ENCODE measurements at places on chromosomes 13 and 19.

DNA sequence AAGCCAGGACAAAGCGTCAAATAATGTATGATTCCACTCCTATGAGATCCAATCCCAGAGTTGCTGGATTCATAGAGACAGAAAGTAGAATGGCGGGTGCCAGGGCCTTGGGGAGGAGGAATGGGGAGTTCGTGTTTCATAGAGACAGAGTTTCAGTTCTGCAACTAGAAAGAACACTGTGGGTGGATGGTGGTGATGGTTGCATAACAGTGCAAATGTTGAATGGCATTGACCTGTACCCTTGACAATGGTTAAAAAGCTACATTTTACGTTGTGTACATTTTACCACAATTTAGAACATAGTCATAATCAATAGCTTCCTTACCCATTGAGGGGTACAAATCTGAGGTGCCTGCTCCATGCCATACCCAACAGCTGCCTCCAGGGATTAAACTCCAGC lies 33.4 kb downstream of the MBD3L2B start:
- DNase-seq: no peak

DNA sequence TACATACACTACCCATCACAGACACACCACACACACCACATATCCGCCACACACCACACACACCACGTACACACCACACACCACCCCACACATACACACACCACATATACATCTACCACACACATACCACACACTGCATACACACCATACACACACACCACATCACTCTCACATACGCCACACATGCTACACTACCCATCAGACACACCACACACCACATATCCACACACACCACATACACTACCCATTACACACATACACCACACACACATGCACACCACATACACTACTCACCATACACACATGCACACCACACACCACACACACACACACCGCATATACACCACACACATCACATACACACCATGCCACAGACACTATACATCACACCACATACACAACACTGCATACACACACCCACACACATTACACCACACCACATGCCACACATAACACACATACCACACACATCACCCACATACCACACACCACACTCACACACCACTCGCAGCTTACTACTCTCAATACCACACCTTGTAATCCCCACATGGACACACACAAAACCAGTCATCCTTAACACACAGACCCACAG lies 9.5 kb downstream of the ERFL start:
- no peak for DNase-seq

GRCh38 chr13:30799356-30799824 lies 64.0 kb downstream of the ALOX5AP start:
- DNase-seq: no peak

DNA sequence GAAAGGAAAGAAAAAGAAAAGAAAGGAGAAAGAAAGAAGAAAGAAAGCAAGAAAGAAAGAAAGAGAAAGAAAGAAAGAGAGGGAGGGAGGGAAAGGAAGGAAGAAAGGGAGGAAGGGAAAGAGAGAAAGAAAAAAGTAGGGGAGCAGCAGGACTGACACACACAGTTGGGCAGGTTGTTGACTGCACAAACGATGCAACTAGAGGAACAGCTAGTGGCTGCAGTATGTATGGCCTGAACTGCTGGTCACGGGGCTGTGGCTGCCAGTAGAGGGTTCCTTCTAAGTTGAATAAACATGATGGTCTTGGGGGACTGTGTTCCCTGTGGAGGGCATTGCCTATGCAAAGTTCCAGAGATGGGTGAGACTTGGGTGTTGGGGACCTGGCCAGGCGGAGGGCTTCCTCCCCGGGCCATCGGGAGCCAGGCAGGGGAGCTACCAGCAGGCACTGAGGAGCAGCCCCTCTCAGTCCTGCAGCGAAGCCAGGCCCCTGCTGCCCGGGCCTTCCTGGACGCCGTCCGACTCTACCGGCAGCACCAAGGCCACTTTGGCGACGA lies 16.7 kb upstream of the COLGALT1 start:
- DNase-seq: no peak

DNA sequence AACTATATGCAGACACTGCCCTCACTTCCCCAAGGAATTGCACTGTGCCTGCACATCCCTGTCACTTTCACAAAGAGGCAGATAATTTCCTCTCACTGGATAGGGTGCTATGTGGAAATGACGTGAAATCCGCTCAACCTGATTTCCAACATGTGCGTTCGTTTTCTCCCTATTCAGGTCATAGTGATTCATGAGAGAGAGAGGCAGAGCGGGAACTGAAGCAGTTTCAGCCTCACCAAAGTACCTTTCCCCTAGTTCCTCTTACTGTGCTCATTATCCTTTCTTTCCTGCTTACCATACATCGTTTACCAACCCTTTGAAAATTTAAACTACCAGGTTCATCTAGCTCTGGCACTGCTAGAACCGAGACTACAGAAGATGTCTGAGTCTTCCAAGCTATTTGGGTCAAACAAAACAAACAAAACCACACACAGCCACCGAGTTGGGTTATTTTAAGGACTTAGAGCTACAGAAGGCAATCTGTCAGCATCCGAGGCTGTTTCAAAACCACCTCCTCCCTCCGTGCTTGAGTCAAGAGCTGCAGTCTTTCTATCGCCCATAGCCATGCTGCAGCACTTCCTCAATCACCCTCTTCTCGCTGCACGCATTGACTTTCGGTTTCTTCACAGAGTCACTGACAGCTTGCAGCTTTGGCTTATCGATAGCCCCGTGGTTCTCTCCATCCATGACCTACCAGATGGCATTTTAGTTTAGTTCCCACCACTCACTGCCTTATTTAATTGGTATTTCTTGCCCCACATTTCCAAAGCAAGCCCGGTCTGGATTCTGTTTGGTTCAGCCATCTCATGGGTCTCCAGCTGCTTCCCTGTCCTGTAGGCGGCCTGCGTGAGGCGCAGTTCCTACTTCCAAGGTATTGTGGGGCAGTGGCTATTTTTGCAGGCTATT lies 1395.8 kb downstream of the EFNB2 start:
- peak; percentile 83 for DNase-seq

- no peak for DNase-seq
These were observed 106.4 kb upstream of the EDNRB start for GRCh38 chr13:78024996-78025395.

DNA sequence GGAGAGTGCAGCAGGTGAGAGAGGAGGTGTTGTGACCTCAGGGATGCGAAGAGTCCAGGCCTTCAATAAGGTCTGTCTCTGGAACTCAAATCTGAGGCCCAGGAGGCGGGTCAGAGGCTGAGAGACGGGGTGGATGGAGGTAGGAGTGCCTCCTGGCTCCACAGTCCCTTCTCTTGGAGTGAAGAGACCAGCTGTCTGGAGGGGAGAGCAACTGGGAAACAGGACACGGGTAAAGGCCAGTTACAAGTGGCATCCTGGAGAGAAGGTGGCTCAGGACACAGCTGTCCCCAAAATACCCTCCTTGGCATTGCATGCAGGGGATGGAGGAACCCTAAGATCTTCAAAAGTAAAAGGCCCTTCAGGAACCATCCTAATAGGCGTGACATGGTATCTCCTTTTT lies 19.2 kb downstream of the PDE4A start:
- no peak for DNase-seq

GRCh38 chr13:83622422-83622784 lies 259.9 kb downstream of the SLITRK1 start:
- no peak for DNase-seq

- no peak for DNase-seq
These were observed 139.1 kb downstream of the ZNF675 start for GRCh38 chr19:23547816-23548430.

GRCh38 chr19:44658069-44658733 lies 13.1 kb upstream of the CEACAM19 start:
- no peak for DNase-seq

DNA sequence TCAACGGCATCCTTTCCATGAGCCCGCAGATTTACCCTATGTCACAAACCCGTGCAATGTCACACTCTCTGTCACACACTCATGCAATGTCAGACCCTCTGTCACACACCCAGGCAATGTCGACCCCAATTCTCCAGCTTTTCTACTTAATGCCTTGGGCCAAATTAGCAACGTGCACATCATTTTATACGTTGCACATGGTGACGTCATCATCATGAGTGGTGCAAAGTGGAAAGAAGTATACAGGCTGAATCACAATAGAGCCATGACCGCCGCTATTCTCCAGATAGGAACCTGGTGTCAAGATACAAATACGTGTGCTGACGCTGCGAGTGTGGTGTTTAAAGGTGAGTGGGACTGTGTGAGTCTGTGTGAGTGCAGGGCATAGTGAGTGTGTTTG lies 21.7 kb upstream of the ZNF845 start:
- DNase-seq: no peak

GRCh38 chr13:111076155-111077013 lies 38.7 kb upstream of the ARHGEF7 start:
- DNase-seq: no peak

- DNase-seq: no peak
These were observed 388.0 kb downstream of the LMO7 start for GRCh38 chr13:76024151-76024550.

GRCh38 chr19:19056636-19057275 lies 7.0 kb upstream of the SLC25A42 start:
- peak; percentile 57 for DNase-seq

- DNase-seq: no peak
These were observed 178.9 kb downstream of the COL4A1 start for GRCh38 chr13:110127986-110128511.

- no peak for DNase-seq
These were observed 399 bp upstream of the SPTBN4 start for GRCh38 chr19:40466219-40466984.

DNA sequence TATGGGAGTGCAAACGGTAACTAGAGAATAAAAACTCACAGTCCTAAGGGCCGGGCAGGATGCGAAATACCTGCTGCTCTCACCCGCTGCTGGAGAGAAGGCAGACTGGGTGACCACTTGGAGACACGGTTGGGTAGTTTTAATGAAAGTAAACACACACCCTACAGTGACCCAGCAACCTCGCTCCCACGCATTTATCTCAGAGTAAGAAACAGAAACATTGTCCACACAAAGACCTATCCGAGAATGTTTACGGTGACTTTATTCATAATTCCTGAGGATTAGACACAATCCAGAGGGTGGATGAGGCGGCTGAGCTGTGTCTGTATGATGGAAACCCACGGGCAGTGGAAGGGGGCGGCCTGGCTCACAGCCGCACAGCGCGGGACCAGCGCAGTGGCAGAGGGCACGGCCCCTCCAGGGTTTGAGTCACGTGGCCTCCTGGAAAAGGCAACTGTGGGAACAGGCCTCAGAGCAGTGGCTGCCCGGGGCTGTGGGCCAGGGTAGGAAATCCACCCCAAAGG lies 73.5 kb upstream of the C13orf46 start:
- DNase-seq: no peak

DNA sequence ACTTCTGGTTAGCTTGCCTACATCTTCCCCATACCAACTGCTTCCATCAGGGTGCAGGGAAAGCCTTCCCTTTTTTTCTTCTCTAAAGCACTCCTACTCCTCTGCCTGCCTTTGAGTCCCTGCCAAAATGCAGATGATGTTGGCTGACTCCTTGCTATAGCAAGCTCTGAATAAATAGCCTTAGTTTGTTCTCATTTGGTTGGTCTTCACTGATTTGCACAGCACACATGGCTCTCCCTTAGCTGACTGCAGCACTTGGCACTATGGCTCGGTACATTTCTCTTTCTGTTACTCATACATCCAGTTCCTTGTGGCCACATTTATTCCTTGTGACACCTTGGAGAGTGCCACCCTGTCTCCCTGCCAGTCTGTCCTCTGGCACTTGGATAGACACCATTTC lies 249.8 kb downstream of the DCLK1 start:
- DNase-seq: no peak

Data from left lung (tissue), 14 donors.